ENCODE measurements at places on chromosomes 12 and 14.
A peak's percentile ranks its signal among the peaks of the same experiment; 100 is the strongest.

DNA sequence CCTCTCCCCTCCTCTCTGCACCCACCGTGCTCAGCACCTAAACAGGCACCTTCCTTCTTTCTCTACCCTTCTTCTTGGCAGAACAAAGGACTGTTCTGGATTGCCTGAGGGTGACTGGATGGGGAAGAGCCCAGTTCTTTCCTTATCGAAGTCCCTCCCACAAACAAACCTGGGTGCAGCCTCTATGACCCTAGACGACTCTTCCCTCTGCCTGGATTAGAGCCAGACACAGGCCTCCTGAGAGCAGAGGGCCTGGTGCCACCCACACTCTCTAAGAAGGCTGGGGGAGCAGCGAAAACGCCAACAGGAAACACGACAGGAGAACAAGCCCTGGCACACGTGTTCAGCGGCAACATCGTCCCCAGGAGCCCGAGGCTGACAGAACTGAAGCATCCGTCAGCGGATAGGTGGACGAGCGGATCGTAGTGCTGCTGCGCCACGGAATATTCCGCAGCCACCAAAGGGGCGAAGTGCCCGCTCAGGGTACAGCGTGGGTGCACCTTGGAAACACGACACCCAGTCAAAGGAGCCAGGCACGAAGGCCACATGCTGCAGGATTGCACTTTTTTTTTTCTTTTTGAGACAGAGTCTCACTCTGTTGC is 38.0 kb downstream of the RIMBP2 start:
- no peak overlapping the region for H3K27ac ChIP-seq
- no peaks in the 10 kb centered on the region for H3K36me3 ChIP-seq
- H3K4me1 ChIP-seq: peaks cover 2% of the 10 kb centered on the region
- no peak for DNase-seq
- H3K27me3 ChIP-seq: peaks cover 20% of the 10 kb centered on the region
- no peak overlapping the region for H3K4me3 ChIP-seq

- no peaks in the 10 kb centered on the region for H3K27me3 ChIP-seq
- no peak for DNase-seq
- peaks cover 4% of the 10 kb centered on the region for H3K36me3 ChIP-seq
- H3K4me3 ChIP-seq: no peak overlapping the region
These were observed 23.6 kb upstream of the CD69 start for GRCh38 chr12:9784326-9784725.

- DNase-seq: no peak
- H3K36me3 ChIP-seq: no peaks in the 10 kb centered on the region
- H3K27ac ChIP-seq: no peak overlapping the region
- H3K27me3 ChIP-seq: no peaks in the 10 kb centered on the region
- H3K4me1 ChIP-seq: no peaks in the 10 kb centered on the region
These were observed 139.8 kb upstream of the LGR5 start for GRCh38 chr12:71299541-71300376.

GRCh38 chr12:11746024-11746771 is 96.7 kb downstream of the ETV6 start:
- peaks cover under 1% of the 10 kb centered on the region for H3K36me3 ChIP-seq
- peaks cover 33% of the 10 kb centered on the region for H3K4me1 ChIP-seq
- H3K27me3 ChIP-seq: no peaks in the 10 kb centered on the region
- no peak overlapping the region for H3K4me3 ChIP-seq
- H3K27ac ChIP-seq: no peak overlapping the region

- peak overlapping the region; percentile 27 for H3K27ac ChIP-seq
- DNase-seq: no peak
- no peak overlapping the region for H3K4me3 ChIP-seq
- peaks cover 21% of the 10 kb centered on the region for H3K27me3 ChIP-seq
These were observed 302.5 kb downstream of the DPF3 start for GRCh38 chr14:72591391-72591790.

DNA sequence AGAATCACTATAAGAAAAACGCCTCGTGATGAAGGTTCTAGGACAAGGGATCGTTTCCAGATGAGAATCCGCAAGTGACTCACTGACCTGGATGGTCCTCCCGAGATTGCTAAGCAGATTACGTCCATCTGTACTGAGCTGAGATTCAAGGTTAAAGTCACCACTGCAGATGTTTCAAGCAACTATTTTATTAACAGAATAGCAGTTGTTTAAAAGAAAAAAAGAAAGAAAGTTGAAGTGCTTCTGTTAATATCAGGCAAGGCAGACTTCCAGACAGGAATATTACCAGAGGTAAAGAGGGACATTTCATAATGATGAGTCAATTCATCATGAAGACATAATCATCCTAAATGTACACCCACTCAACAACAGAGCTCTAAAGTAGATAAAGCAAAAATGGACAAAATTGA is 17.9 kb downstream of the PXN start:
- H3K4me1 ChIP-seq: peaks cover 72% of the 10 kb centered on the region
- no peak for DNase-seq
- peak overlapping the region; percentile 72 for H3K4me3 ChIP-seq
- no peaks in the 10 kb centered on the region for H3K27me3 ChIP-seq

- H3K27ac ChIP-seq: no peak overlapping the region
- no peaks in the 10 kb centered on the region for H3K36me3 ChIP-seq
- H3K4me3 ChIP-seq: no peak overlapping the region
- peaks cover 7% of the 10 kb centered on the region for H3K4me1 ChIP-seq
- peaks cover 51% of the 10 kb centered on the region for H3K27me3 ChIP-seq
These were observed 204.6 kb downstream of the TSPAN9 start for GRCh38 chr12:3281588-3282383.

DNA sequence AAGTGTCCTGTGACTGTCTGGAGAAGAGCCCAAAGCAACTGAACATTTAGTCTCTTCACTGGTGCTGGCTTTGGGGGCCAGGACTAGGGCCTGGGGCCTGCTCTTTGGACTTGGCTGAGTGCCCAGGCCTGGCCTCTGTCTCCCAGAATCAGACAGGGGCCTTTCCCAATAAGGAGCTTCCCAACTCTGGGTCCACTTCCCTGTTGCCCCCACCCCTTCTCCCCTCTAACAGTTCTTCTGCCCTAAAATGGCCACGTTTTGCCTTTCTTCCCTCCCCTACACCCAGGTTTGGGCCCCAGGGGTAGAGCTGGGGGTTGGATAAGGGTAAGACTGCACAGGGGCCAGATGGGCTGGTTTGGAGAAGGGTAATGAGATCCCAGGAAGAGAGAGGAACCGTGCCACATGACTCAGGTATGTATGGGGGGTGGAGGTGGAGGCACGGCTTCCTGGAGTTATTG is 10.0 kb upstream of the ITGA5 start:
- H3K36me3 ChIP-seq: peaks cover 8% of the 10 kb centered on the region
- H3K27ac ChIP-seq: peak overlapping the region; percentile 70
- H3K27me3 ChIP-seq: peaks cover 21% of the 10 kb centered on the region
- H3K4me1 ChIP-seq: peaks cover 45% of the 10 kb centered on the region
- no peak overlapping the region for H3K4me3 ChIP-seq
- no peak for DNase-seq

- DNase-seq: no peak
- H3K36me3 ChIP-seq: peaks cover 2% of the 10 kb centered on the region
- no peak overlapping the region for H3K4me3 ChIP-seq
- no peaks in the 10 kb centered on the region for H3K4me1 ChIP-seq
- H3K27me3 ChIP-seq: peaks cover 15% of the 10 kb centered on the region
These were observed 53.5 kb upstream of the PPP1R12A start for GRCh38 chr12:79988368-79988767.

DNA sequence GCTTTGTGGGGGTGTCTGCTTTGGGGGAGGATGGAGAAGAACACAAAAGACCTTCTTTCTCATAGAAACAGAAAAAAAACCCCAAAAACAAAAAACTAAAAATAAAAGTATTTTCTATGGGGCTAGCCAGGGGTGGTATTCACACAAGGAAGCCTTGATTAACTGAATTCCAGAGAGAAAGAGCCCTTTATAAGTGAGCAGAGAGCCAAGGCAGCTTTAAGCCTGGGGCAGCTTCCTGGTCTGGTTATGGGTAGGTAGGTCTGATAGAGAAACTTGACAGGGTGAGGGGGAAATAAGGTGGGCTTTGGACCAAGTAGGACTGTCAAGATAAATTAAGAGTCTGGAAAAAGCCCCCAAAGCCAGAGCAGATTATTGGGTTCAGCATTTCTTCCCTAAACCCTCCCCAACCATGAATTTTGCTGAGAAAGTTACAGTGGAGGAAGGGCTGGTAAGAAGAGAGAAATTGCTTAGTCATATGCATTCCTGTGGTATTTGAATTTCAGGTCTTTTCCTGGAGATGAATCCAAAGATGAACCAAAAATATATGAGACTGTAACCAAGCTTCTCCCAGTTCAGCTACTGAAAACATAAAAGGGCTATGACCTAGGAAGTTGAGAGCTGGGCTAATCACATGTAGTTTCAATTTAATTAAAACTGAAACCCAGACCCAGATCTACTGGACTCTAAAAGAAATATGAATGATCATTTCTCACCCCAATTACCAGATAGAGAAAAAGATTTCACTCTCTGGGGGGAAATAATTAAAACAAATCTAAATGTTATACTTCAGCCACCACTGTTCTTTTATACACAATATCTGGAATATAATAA is 144.8 kb downstream of the TBC1D30 start:
- DNase-seq: no peak
- no peak overlapping the region for H3K27ac ChIP-seq
- H3K27me3 ChIP-seq: peaks cover 41% of the 10 kb centered on the region
- H3K4me1 ChIP-seq: no peaks in the 10 kb centered on the region
- H3K36me3 ChIP-seq: no peaks in the 10 kb centered on the region

DNA sequence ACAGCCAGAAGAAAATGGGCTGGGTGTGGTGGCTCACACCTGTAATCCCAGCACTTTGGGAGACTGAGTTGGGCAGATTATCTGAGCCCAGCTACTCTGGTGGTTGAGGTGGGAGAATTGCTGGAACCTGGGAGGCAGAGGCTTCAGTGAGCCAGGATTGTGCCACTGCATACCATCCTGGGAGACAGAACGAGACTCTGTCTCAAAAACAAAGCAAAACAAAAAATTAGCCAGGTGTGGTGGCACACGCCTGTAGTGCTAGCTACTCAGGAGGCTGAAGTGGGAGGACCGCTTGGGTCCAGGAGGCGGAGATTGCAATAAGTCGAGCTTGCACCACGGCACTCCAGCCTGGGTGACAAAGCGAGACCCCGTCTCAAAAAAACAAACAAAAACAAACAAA is 3.8 kb upstream of the EMP1 start:
- H3K4me3 ChIP-seq: no peak overlapping the region
- peaks cover 18% of the 10 kb centered on the region for H3K4me1 ChIP-seq
- no peak for DNase-seq
- H3K36me3 ChIP-seq: no peaks in the 10 kb centered on the region
